Daoy (cell line): ENCODE measurements at places on chromosomes 2 and 18. TPM values are rescaled to one million over a fixed set of nuclear protein-coding genes. Genes with fewer than 3 reads are reported as not detected.

- no peak for DNase-seq
Observed at GRCh38 chr18:644395-645004, 13.0 kb upstream of the TYMS start.

DNA sequence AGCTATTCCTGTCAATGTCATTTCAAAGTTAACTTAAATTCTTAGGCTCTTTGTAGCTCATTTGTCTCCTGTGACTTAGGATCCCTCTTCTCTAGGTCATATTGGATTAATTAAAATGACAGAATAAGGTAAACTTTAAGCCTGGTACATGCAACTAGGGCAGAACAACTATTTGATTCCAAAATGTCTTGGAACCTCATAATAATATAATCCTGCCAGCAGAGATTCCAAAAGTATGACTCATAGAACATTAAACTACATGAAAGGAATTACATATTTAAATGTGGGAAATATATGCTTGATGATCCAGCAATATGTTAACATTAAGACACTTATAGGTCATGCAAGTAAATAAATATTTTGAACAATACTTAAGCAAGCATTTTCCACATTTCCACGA is 63.3 kb downstream of the COL3A1 start:
- DNase-seq, result no peak

GRCh38 chr18:74861154-74861553 is 263.5 kb downstream of the ZNF407 start:
- DNase-seq, result no peak

GRCh38 chr2:200403814-200404213 is 97.3 kb downstream of the SPATS2L start:
- no peak for DNase-seq

GRCh38 chr18:22703883-22704585 is 229.1 kb upstream of the RBBP8 start:
- DNase-seq, result peak; percentile 47

- peak; percentile 81 for DNase-seq
Observed at GRCh38 chr2:25252291-25253152, 84.1 kb upstream of the POMC start.

- DNase-seq, result peak; percentile 9
Observed at GRCh38 chr2:25417715-25418369, 76.1 kb upstream of the DNMT3A start.

DNA sequence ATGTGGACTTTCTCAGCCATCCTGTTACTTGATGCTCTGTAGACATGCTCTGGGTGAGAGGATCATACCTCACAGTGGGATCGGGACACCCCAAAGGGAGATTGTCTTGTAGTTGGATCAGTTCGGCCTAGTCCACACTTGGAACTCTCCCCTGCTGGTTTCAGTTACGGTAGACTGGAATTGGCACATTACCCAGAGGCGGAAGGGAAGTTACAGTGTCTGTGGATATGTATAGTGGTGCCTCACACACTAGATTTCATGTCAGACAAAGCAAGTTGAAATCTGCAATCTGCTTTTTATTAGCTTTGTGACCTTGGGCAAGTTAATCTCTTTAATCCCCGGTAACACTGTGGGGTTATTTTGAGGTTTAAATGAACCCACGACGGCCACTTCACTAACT is 16.2 kb upstream of the CTAGE1 start:
- DNase-seq, result peak; percentile 67

DNA sequence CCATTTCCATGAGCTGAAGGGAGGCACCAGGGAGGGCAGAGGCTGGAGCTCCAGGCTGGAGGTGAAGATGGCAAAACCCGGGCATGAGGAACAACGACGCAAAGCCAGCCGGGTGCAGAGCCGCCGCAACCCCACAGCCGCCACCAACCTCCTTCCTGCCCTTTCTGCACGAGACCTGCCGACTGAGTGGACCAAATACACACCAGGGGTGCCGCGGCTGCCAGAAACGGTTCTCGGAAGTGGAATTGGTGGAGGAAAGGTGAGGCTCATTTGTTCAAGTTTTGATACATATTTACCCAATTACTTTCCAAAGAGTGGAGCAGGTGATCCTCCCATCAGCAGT is 8.4 kb upstream of the CIDEA start:
- DNase-seq, result no peak

DNA sequence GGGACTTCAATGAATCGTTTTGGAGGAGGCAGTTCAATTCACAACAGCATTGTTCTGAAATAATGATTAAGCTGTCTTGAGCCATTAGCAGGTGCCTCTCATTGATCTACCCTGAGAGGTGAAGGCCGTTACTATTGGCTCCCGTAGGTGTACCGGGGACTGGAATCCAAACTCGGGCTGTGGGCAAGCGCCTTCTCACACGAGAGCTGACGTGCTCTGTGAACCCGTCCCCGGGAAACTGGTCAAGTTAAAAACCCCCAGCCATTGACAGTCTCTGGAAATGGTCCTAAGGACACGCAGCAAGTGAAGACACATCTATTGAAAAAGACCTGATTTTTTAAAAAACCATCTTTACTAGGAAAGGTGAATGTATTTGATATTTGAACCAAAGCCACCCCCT is 8.1 kb upstream of the NFATC1 start:
- DNase-seq, result no peak

- no peak for DNase-seq
Observed at GRCh38 chr2:230220347-230220969, 674 bp upstream of the SP110 start.

DNA sequence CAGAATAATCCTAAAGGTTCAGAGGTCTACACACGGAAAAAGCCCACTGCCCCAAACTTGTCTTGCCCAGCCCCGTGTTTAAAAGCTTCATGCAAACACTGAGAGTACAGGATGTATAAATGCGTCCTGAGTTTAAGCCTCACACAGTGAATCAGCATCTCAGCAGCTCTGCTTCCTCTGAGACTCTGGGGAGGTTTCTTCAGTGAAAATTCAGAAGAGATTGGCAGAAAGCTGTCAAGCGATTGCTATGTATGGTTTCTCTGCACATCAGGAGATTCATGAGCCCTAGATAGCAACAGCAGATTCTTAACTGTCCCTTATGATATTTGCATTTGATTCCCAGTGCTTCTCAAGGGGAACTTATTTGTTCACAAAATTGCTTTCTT is 27.1 kb downstream of the CRACDL start:
- no peak for DNase-seq

GRCh38 chr2:26723475-26723874 is 31.0 kb downstream of the KCNK3 start:
- no peak for DNase-seq

- DNase-seq, result no peak
Observed at GRCh38 chr2:128696421-128696820, 377.8 kb upstream of the HS6ST1 start.

DNA sequence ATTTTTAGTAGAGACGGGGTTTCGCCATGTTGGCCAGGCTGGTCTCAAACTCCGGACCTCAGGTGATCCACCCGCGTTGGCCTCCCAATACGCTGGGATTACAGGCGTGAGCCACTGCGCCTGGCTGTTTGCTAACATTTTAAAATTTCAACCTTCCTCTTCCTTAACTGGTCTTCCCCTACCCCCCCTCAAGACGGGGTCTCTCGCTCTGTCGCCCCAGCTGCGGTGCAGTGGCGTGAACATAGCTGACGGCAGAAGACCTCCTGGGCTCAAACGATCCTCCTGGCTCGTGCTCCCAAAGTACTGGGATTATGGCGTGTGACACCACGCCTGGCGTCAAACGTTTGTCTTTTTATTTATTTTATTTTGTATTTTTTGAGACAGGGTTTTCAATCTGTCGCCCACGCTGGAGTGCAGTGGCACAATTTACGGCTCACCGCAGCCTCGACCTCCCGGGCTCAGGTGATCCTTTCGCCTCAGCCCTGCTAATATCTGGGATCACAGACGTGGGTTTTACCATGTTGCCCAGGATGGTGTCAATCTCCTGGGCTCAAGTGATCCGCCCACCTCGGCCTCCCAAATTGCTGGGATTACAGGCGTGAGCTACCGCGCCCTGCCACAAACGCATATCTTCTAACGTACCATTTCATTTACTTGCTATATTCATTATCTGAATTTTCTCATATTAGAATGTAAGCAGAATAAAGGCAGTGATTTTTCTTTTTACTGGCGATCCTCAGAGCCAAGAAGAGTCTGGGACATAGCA is 984 bp upstream of the MSH2 start:
- DNase-seq, result no peak

GRCh38 chr18:73060666-73061288 is 193.0 kb upstream of the NETO1 start:
- DNase-seq, result no peak

- peak; percentile 88 for DNase-seq
Observed at GRCh38 chr2:219289537-219290361, 10.6 kb downstream of the DNAJB2 start.

DNA sequence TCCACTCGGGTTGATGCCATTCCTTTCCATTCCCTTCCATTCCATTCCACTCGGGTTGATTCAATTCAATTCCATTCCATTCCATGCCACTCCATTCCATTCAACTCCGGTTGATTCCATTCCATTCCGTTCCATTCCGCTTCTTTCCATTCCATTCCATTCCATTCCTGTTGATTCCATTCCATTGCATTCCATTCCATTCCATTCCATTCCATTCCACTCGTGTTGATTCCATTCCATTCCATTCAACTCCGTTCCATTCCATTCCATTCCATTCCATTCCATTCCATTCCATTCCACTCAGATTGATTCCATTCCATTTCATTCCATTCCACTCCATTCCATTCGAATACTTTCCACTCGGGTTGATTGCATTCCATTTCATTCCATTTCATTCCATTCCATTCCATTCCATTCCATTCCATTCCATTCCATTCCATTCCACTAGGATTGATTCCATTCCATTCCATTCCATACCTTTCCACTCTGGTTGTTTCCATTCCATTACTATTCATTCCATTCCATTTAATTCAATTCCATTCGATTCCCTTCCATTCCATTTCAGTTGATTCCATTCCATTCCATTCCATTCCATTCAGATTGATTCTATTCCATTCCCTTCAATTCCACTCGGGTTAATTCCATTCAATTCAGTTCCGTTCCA is 1141.8 kb downstream of the RPIA start:
- DNase-seq, result no peak

DNA sequence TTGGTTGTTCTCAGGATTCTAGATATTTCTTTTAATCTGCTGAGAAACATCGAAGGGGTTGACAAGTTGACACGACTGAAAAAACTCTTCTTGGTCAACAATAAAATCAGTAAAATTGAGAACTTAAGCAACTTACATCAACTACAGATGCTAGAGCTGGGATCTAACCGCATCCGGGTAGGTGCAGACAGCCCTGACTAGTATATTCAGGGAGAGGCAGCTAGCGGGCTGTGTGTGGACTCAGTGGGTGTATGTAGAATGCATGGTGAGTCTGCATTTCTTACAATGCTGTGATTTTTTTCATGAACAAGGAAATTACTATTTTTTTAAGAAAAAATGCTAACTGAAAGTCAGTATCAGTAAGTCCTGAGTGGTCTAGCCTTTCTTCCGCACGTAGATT is 10.1 kb downstream of the PPP1R7 start:
- DNase-seq, result no peak

DNA sequence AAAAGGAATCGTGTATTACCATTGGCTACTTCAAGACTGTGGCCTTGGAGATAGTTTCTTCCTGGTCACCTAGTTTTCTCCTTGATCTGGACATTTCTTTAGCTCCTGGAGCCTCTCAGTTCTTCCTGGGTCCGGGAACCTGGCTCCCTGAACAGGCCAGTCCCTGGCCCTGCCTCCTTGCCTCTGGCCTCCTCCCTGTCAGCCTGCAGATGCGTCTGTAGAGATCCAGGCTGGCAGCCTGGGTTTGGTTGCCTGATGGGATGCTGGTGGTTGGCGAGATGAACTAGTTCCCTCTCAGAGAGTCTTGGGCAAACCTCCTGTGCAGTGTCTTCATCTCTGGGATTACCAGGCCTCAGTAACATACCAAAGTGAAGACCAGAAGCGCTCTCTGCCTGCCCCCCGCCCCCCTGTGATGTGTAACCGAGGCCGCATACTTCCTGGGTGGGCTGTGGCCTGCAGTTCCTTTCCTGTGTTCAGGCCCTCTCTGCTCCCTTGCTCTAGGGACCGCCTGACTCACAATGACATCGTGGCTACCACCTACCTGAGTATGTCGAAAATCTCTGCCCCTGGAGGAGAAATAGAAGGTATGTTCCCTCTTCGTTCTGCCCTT is 85.4 kb downstream of the DYSF start:
- no peak for DNase-seq

DNA sequence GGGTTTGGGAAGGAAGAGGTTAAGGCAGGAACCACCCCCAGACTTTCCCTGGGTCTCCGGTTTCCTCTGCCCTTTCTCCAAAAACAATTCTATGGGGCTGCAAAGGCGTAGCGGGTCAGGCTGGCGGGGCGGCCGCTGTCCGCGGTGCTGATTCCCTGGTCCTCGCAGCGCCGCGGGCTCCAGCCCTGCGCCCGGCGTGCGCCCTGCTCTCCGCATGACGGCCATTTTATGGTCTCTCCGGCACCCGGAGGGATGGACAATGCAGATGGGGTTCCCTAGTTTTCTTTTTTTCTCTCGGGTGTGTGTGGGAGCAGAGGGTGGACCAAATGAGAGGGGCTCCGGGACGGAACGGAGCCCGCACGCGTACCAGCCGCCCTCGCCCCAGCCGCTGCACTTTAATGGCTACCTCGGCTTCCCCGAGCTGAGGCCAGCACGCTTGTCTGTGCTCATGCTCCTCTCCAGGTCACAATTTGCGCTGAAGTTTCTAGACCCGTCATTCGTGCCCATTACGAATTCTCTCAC is 1.6 kb downstream of the ST8SIA3 start:
- peak; percentile 64 for DNase-seq

- no peak for DNase-seq
Observed at GRCh38 chr2:101732773-101733256, 35.3 kb downstream of the MAP4K4 start.

DNA sequence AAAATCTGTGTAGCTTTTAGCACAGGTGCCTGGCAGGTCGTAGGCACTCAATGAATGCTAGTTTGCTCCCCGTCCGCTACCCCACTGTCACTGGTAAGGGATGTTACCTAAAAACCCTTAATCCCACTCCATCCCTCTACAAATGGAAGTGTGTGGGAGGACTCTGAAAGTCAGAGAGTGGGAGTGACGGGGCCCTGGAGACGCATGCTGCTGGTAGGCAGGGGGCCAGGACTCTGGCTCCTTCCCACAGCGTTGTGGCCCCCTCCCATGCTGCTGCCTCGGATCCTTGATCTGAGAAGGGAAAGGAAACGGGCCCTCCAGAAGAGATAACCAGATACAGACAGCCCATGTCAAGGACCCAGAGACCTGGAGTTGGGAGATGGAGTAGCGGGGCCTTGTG is 249.3 kb downstream of the HAUS1 start:
- DNase-seq, result no peak

DNA sequence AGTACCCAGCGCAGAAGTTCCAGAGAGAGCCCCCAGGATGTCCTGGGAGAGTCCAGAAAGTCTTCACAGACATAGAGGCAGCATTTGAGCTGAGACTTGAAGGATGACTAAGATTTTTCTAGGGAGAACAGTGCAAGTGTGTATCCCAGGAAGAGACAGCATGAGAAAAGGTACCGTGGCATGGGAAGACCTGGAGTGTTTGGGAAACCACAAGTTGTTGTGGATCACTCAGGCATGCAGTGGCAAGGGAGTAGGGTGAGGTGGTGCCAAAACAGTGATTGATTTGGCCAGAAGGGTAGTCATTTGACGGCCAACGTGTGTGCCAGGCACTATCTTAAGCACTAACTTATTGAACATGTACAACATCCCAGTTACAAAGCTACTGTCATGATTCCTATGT is 24.5 kb upstream of the KCNK3 start:
- DNase-seq, result no peak

The EFR3B gene
- total RNA-seq, result 2.0 and 4.3 TPM in 2 replicates

The DSC2 gene
- total RNA-seq, result 2.8 and 4.3 TPM in 2 replicates

The SFT2D3 gene
- total RNA-seq, result 6.0 and 6.1 TPM in 2 replicates

The TMEM37 gene
- total RNA-seq, result not detected in 2 replicates

The GKN2 gene
- 0.06 TPM in 1 of 2 replicates, not detected in the other for total RNA-seq

The CHST9 gene
- total RNA-seq, result 0.06 and 0.09 TPM in 2 replicates

The FSHR gene
- total RNA-seq, result not detected in 2 replicates

The ZBTB7C gene
- total RNA-seq, result 0.21 and 0.29 TPM in 2 replicates

The LRRC30 gene
- not detected in 2 replicates for total RNA-seq
